ENCODE measurements at places on chromosomes 2 and 18. TPM values are rescaled to one million over a fixed set of nuclear protein-coding genes. Genes with fewer than 3 reads are reported as not detected.
A peak's percentile ranks its signal among the peaks of the same experiment; 100 is the strongest.

GRCh38 chr2:105496271-105496670 lies 97.4 kb upstream of the FHL2 start:
- DNase-seq, result no peak

GRCh38 chr2:161321944-161322648 lies 13.9 kb downstream of the PSMD14 start:
- DNase-seq, result no peak

DNA sequence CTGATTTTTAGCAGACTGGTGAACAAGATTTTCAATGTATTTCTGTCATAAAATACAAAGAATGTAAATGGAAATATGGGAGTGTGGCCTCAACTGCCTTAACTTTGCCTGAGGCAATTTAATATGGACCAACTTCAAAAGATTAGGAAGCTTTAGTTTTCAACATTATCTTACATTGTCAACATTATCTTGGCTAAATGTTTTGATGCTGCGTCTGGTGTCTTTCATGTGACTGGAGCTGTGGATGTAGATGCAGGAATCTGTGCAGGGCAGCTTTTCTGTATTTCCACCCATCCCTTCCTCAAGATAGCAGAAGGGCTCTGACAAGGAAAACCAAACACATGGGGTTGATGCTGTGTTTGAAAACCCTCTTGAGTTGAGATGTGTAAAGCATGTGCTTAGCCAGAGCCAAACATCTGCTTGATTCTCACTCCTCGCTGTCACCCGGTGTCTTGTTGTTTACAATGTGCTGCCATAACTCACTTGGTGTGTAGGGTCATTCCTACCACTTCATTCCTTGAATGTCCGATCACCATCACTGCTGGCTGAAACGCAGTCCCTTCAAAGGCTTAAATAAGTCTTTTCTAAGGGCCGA lies 33.0 kb downstream of the COPS8 start:
- DNase-seq, result no peak

DNA sequence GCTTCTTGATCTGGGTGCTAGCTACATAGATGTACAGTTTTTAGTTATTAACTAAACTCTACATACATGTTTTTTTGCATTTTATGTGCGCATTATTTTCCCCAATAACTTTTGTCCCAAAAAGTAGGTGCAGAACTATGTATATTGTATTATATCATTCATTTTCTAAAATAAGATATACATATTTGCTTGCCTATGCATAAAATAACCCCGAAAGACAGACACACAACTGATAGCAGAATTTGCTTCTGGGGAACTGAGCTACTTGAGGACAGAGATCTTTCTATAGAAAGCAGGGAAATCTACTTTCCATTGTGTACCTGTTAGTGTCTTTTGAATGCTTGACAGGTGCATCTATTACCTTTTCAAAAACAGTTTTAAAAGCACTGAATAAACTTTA lies 88.9 kb upstream of the SIX3 start:
- no peak for DNase-seq

GRCh38 chr2:128617029-128617590 lies 298.4 kb upstream of the HS6ST1 start:
- DNase-seq, result no peak

GRCh38 chr2:15200581-15200980 lies 360.6 kb downstream of the NBAS start:
- no peak for DNase-seq

- DNase-seq, result no peak
Observed at GRCh38 chr2:151918308-151918707, 90.1 kb upstream of the ARL5A start.

DNA sequence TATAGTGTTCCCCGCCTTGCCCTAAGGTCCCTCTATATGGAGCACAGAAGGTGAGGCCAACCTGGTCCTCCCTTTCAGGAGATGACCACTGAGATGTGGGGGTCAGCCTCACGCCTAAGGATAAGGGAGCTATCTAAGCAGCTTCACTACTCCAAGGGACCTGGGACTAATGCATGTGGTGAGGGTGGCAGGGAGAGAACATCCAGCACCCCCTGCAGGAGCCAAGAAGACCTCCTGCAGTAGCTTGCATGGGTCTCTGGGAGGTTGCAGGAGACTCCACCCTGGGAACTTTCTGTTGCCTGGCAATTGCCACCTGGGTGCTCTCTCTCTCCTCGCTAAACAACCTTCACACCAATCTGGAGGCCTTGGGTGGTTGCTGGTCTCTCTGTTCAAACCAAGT lies 93.0 kb upstream of the KLHL29 start:
- DNase-seq, result no peak

DNA sequence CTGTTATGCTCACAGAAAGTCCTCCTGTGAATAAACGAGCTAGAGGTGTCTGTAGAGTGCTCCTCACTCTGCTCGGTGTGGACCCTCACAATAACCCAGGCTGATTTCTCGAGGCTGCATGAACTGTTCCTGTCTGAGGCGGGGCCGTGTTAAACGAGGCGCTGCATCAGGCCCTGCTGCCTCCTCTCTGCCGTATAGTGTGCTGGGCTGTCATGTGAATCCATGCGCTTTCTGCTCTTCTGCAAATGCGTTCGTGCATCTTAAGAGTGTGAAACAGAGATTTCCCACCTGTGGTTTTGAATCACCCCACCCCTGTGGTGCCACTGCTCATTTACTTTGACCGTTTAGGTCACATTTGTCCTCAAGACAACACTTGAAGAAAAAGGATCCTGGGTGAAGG lies 26.2 kb downstream of the TRAF3IP1 start:
- DNase-seq, result no peak

DNA sequence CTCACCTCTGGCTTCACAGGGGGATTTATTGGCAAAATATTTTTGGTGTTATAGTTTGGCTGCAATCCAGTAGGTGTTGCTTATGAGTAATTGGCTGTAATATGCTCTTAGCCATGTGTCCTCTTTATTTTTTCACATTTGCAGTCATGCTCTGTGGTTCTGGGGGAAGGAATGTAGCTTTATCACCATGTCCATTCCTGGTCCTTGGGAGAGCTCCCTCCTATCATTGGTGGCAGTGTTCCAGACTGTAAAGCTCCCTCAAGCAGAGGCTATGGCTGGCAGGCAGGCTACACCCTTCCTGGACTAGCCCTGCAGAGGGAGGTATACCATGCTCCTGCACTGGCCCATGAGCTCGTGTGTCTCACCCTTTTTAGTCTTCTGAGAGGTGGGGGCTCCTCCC lies 120.0 kb upstream of the FSIP2 start:
- no peak for DNase-seq

DNA sequence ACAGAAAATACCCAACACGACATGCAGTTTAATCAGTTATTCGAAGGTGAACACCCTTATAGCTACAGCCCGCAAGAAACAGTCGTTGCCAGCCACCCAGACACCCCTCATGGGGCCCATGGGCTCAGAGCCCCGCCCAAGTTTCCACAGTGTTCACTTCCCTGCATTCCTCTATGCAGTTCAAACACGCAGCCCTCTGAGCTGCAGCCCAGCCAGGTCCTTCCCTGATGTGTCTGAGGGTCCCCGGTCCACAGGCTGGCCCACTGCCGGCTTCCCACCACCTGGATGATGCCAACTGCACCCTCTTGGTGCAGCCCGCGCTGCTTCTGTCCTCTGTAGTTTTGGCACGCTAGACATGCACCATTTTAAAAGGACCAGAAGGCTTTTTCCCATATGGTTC lies 87.4 kb downstream of the ZNF516 start:
- no peak for DNase-seq

DNA sequence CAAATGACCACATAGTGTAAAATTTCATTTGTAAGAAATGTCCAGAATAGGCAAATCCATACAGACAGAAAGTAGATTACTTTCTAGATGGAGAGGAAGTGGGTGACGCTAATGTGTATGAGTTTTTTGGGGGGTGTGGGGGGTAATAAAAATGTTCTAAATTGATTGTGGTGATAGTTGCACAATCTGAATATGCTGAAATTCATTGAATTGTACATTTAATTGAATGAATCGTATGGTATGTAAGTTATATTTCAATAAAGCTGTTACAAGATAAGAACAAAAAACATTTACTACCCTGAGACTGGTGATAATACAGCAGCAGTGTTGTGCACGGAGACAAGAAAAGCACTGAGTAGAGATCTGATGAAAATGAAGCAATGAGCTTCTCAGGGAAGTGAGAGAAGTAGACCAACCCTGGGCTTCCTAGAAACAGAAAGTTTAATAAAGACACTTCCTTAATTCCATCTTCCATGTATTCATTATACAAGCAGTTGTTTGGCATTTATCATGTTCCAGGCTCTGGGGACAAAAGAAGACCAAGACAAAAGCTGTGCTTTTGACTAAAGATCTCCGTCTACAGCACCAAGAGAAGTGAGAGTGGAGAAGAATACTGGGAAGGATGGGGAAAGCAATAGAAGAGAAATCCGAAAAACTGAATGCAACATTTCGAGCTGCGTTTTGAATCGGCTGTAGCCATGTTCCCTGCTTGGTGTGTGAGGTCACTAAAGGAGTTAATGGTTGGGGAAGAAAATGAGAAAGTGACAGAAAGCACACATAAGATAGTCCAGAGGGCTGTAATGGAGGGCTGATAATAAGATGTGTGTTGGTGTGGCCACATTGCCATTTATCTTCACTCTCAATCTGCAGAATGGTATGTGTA lies 1.8 kb upstream of the PDE11A start:
- DNase-seq, result peak; percentile 25

GRCh38 chr2:113078350-113078839 lies 10.6 kb downstream of the IL1F10 start:
- no peak for DNase-seq

GRCh38 chr2:73292906-73293533 lies 328 bp downstream of the EGR4 start:
- no peak for DNase-seq

- DNase-seq, result no peak
Observed at GRCh38 chr2:168034616-168035015, 212.8 kb downstream of the STK39 start.

DNA sequence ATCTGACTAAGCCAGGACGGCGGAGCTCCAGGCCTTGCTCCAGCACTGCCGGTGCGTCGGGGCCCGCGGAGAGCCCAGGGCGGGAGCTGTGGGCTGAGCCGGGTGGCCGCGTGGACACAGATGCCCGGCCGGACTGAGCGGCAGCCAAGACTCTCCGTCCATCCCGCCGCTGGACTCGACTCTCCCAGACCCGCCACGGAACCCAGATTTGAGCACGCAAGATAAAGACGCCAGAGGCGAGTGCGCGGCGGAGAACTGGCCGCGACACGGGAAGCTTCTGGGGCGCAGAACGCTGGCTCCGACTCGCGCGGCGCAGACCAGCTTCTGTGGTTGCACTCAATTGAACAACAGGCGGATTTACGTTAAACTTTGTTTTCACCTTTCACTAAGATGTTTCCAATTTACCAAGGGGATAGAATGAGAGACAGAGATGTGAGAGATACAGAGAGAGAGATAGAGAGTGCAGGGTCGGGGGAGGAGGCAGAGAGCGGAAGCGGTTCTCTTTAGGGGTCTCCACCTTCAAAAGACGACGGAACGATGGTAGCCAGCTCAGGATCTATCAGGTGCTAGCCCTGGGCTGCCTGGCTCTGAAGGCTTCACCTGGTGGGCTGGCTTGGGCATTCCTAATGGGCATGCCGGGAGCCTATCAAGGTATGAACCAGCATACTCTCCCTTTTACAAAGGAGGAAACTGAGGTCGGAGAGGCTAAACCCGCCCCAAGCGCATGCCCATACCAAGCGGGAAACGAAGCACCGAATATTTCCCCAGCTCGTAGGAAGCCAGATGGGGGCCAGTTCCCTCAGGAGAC lies 10.4 kb upstream of the EN1 start:
- no peak for DNase-seq

DNA sequence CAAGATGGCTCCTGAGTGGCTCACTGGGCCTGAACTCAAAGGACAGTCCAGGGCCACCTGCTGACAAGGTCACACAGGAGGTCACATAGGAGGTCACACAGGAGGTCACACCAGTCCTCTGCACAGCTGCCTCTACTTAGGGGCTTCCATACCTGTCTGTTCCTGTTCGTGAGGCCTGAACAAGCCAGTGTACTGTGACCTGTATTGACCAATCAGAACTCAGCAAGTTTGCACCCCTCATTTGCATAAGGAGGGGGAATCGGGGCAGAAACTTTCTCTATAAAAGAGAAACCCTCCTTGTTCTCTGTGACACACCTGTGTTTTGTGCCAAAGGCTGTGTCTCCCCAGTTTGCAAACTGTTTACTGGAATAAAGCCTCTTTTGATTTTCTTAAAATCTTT lies 478.9 kb downstream of the EIPR1 start:
- DNase-seq, result no peak

DNA sequence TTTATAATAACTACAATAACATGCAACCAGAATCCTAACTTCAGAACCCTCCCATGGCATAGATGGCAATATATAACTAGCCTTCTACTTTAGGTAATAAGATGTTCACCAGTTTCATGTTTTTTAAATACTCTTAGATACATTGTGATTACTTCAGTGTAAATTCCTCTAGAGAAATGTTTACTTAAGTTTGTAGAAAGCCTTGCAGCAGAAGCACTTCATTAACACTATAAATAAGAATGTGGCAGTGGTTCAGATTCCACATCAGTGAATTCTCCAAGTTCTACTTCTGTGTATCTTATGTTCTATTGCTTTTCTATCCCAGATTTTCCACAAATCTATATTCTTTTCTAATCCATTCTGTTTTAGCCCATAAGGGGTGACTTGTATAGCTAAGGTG lies 1.2 kb upstream of the RAD51AP2 start:
- DNase-seq, result no peak

DNA sequence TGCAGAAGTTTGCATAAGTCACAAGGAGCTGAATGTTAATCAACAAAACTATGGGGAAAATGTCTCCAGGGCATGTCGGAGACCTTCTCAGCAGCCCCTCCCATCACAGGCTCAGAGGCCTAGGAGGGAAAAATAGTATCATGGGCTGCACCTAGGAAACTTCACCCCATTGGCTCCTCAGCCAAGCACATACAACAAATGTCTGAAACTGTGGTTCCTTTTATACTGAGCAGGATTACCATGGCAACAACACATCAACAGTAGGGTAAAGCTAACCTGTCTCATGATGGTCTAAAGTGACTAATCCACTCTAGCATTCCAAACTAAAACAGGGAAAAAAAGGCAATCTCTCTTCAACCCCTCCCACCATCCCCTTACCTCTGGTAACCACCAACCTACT lies 3.2 kb upstream of the NEMP2 start:
- DNase-seq, result peak; percentile 38

MAB21L4 gene
- total RNA-seq, result not detected

SLC4A5 gene
- total RNA-seq, result 0.40 TPM

COLEC11 gene
- not detected for total RNA-seq

AGXT gene
- not detected for total RNA-seq

CTAGE1 gene
- total RNA-seq, result 0.18 TPM

Measured in HFFc6 (cell line).